ENCODE measurements at places on chromosomes 16 and 17. TPM values are rescaled to one million over a fixed set of nuclear protein-coding genes. Genes with fewer than 3 reads are reported as not detected.
A peak's percentile ranks its signal among the peaks of the same experiment; 100 is the strongest.

ZNF75A gene
- 30.0 TPM for total RNA-seq

GRCh38 chr17:18187821-18188761 lies 4.5 kb downstream of the ALKBH5 start:
- no peak for DNase-seq

- no peak for DNase-seq
Measured at GRCh38 chr17:10610884-10611283, 46.2 kb downstream of the MYH3 start.

- DNase-seq, result no peak
Measured at GRCh38 chr17:75041656-75042280, 5.0 kb downstream of the ATP5PD start.

DNA sequence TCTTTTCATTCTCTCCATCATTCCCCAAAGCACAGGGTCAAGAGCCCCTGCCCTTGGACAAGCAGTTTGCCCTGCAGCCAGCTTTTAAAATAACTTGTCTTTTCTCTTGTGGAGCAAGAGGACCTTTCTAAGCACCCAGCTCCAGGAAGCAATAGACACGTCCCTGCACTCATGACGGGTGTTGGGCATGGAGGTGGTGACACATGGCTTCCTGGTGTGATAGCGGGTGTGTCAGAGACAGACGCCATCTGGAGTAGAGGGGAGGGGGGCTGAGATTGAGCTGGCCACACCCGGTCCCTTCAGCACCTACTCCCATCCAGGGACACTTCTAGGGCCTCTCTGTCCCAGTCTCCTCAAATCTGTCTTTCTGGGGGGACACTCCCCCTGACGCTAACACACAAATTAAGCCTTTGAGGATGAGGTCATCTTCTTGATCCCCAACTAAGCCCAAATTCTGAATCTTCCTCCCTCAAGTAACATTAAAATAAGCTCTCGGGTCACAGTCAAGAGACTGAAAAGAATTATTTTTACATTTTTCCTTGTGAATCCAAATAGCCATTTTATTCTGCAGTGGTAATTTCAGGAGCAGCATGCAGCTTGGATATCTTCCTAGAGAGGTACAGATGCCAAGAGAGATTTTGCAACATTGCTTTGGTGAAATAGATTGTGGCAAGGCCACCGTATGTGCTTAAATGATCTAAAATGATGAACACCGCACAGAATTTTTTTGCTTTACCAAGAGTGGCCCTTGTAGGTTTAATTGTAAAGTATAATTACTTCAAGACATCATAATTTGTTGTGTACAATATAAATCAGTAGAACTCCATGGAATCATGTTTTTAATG lies 216.6 kb upstream of the IRX3 start:
- DNase-seq, result no peak

GRCh38 chr17:15038656-15039055 lies 226.5 kb downstream of the PMP22 start:
- DNase-seq, result no peak

DNA sequence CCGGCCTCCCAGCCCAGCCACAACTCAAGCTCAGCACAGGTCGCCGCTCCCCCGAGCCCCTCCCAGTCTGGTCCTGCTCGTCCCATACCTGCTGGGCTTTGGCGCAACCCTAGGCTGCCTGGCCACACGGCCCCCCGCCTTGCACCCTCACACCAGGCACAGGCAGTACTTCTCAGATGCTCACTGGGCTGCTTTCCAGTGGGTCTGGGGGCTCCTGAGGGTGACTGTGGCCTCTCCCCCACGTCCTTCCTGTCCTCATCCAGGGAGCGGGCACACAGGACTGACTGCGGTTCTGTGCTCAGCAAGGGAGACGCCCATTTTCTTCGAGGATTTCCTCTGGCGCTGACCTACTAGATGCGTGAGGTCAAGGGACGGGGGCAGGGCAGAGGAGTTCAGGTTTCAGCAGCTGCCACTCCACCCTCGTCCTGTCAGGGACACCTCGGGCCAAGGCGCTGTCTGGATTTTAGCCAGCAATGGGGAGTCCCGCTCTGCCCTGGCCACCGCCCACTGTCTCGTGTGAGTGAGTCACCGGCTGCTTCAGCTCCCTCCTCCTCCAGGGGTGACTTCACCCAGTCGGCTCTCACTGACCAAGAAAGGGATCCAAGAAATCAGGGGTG lies 115.8 kb downstream of the NPIPB11 start:
- DNase-seq, result peak; percentile 69

DNA sequence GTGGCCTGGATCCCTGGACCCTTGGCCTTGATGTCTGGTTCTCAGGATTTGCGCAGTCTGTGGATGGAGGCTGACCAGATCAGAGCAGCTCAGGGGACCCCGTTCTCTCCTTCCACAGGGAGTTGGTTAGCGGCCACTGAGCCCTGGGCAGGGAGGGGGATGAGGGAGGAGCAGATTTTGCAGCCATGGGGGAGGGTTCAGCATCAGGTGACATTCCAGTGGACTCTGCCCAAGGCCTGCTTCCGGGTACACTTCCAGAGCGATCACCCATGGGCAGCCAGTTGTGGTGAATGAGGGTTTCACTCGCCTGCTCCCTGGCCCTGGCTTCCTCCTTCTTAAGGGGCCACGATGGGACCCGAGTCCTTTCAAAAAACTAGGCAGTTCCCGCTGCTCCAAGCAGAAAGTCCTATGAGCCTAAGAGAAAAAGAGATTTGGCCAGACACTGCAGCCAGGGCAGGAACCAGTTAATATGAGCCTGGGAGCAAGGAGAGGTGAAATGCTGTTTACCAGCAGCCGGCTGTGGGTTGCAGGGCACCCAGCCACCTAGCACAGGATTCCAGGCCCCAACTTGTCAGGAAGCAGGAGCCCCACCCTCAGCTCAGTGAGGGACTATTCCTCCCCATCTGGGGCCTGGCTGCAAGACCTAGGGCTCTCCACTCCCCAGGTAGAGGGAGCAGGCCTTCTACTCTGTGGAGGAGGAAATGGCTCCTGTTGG lies 4.7 kb upstream of the GPRC5C start:
- no peak for DNase-seq

DNA sequence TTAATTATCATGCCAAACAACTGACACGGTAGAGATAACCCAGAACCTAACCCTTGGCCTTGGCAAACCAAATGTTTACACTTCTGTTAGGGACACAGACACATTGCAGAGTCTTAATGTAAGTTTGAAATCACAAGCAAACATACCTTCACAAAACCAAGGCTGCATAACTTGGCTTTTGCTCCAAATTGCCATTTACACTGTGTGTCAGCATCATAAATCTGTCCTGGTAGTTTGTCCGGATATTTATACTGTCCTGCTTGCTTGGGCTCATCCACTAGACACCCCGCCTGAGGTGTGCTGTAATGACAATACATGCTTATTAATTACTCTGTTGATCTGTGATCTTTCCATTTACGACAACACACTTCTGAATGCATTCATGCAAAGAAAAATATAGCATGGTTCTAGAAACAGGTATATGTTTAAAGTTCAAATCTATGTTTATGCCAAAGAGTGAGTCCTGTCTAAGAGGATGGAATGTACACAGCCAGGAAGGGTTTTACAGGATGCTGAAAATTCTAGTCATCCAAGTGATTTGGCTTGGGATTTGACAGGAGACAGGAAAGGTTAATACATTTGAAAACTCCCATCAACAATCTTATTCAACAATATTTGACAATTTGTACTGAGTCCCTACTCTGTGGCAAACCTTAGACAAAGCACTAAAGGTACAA lies 81.1 kb downstream of the ADAMTS18 start:
- DNase-seq, result no peak

DNA sequence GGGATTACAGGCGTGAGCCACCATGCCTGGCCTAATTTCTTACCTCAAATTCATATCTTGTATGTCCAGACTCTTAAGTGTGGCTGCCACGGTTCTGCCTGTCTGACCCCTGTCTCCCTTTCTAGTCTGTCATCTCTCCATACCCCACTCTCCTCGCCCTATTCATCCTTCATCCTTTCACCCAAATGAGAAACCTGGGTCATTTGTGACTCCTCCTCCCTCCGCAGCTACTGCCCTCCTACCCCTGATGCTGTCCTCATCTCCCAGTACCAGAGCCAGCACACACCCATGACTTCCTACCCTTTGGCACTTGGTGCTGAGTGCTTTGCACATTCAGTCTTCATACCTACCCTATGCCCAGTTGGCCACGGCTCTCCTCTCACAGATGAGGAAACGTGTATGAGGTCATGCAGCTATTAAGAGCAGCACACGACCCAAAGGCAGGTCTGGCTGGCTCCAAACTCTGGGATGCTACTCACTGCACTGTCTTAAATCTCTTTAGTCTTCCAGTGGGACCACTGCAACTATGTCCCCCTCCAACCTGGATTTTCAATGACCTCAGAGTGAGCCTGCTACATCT lies 1.6 kb downstream of the SPATA32 start:
- no peak for DNase-seq

DNA sequence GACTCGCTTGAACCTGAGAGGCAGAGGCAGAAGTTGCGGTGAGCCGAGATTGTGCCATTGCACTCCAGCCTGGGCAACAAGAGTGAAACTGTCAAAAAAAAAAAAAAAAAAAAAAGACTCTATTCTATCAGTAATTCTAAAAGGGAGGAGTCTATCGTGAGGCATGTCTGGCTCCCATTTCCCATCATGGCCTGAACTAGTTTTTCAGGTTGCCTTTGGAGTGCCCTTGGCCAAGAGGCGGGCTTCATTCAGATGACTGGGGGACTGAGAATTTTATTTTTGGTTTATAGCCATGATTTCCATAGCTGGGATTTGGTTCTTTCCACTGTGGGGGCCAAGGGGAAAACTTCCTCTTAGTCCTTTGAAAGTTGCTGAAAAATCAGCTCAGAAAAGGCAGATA lies 3.5 kb upstream of the SNX29 start:
- no peak for DNase-seq

Data from H1 (cell line).